GM10248 (cell line): ENCODE measurements at places on chromosomes 5 and 9.

- no peak for DNase-seq
Measured at GRCh38 chr5:163635631-163636030, 130.2 kb downstream of the MAT2B start.

- no peak for DNase-seq
Measured at GRCh38 chr9:27353166-27353473, 56.2 kb upstream of the EQTN start.

DNA sequence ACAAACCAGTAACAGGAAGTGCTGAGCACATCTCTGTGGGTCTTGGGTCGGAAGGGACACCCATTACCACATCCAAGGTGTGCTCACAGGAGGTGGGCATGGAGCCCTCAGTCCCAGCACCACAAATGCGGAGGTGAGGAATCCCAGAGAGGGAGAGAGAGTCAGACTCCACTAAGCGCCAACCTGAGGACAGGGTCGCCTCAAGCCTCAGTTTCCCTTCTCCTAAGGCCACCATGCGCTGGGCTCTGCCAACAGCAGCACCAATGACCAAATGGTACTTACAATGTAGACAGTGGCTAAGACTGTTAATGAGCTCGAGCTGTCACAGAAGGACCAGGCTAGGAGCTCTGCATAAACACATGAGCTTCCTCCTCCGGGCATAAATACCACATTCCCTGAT lies 43.1 kb downstream of the BICD2 start:
- no peak for DNase-seq

DNA sequence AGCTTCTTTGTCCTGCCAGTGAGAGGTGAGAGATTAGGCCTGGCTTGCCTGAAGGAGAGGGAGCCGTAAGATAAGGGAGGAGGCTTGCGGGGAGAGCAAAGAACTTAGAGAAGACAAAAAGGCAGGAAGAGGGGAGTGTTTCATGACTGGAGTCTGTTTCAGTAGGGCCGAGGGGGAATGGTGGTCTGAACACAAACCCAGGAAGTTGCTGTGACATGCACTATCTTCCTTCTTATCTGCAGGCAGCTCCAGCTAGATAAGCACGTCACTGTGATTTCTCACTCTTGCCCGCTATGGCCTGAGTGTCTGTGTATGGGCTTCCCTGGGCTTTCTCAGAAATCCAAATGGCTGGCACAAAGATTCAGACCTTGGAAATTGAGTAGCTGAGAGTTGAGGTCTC lies 307.5 kb upstream of the CLINT1 start:
- no peak for DNase-seq

DNA sequence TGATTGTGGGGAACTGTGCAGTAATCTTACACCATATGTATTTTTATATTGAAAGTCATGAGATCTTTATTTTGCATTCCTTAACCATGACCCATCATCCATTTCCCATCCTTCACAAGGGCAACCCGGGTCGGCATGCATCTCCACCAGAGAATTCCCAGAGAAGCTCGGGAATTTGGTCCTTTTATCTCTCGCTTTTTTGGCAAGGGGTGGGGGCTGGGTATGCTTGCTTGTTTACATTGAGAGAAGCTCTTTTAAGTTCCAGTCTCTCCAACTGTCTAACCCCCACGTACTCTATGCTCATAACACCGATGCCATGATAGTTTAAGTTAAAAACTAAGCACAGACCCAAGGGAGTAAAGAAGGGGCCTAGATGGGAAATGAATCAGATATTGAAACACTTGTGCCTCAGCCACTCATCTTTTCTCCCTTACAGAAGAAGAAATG lies 109.9 kb upstream of the NFIB start:
- DNase-seq: no peak

- no peak for DNase-seq
Measured at GRCh38 chr9:86665416-86665815, 281.9 kb downstream of the GAS1 start.

DNA sequence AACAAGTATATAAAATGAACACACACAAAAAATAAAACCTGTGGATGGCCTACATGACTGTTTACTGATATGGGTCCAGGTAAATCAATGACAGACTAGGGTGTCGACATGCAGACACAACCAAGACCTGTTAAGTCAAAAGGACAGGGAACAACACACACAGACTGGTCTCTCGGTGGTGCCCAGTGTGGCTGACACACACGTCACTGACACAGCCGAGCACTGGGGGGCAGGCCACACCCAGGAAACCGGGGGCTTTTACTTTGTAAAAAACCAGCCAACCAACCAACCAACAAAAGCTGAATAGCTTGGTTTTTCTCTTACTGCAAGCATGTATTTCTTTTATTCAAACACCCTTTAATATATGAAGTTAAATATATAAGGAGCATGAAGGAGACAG lies 5.0 kb downstream of the FAM163B start:
- DNase-seq: no peak

GRCh38 chr5:126683912-126684311 lies 83.2 kb downstream of the PHAX start:
- no peak for DNase-seq

GRCh38 chr5:96579711-96580110 lies 82.5 kb upstream of the CAST start:
- DNase-seq: no peak

DNA sequence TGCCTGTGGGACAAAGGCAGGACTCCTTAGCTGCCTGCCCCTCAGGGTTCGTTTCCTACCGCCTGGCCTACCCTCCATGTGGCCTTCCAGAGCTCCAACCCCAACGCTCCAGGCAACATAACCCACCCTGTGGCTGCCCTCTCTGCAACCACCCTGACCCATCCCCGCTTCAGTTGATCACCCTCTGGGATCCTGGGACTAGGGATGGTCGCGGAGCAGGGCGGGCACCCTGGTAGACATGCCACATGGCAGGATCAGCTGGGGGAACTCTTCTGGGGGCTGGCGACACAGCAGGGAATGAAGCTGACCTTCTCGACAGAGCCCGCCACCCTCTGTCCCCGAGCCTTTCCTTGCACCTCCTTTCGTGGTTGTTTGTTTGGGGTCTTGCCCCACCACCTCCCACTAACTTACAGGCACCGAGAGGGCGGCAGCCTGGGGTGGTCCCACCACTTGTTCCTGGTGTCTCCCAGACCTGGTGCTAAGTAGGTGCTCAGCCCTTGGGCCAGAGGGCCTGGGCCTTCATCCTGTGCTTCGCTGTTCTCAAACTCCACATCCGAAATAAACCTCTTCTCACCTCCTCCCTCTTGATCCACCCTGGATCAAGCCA lies 243.1 kb downstream of the PBX3 start:
- DNase-seq: no peak

DNA sequence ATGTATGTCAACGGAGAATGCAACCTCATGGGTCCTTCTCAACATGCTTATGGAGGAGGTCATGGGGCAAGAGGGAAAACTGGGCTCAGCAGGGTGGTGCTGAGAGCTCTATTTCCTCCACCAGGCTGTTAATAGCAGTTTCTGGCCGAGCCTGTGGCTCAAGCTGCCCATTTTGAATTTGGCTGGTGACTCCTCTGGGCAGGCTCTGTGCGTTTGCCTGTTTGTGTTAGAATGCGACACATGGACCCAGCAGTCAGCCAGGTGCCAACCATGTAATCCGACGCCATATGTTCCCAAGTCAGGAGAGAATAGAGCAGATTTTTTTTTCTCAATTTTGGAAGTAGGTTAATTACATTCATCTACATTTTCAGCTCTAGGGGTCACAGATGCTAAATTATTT lies 387.7 kb upstream of the CLINT1 start:
- no peak for DNase-seq

- no peak for DNase-seq
Measured at GRCh38 chr9:82234160-82234943, 245.8 kb downstream of the SPATA31D1 start.

GRCh38 chr5:135890867-135891266 lies 4.8 kb downstream of the IL9 start:
- no peak for DNase-seq

DNA sequence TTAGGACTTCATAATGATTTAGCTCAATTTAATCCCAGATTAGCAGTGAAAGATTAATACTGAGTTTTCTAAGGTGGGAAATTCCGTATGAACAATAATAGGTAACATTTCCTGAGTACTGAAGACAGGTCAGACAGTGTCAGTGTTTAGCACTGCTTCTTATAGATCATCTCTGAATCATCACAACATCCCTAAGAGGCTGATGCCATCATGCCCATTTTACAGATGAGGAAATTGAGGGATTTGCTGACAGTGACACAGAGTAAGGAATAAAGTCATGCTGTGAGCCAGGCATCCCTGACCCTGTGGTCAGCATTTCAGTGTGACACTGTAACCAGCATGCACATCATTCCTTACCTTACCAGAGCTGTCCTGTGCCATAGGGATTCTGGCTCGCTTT lies 44.5 kb downstream of the DAPK1 start:
- DNase-seq: no peak

DNA sequence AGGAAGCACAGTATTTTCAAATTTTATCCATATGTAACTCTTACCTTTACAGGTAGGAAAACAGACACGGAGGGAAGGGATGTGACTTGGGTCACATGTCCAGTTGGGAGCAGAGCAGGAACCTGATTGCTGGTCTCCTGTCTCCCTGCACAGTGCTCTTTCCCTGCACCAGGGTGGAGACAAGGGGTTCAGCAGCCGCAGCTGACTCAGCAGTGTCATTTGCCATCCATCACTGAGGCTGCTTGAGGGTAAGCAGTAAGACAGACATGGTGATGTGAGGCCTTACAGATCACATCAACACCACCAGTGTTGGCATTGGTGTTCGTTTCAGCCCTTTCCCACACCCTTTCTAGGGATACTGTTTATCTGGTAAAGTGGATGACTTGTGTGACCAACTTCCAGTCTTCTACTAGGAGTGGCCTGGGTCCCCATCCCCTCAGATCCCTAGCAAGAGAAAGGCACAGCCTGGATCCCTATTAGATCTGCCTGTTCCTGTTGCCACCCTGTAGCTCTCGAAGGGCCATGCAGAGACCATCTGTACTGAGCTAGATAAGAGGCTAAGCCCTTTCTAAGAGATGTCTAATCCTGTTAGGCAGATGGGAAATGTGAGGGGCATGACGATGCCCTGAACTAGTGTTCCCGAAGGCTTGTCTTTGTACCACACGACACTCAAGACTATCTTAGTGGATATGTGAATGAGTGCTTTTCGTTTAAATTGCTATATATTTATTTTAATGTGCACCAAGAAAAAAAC lies 29.1 kb downstream of the FRMPD1 start:
- DNase-seq: no peak

DNA sequence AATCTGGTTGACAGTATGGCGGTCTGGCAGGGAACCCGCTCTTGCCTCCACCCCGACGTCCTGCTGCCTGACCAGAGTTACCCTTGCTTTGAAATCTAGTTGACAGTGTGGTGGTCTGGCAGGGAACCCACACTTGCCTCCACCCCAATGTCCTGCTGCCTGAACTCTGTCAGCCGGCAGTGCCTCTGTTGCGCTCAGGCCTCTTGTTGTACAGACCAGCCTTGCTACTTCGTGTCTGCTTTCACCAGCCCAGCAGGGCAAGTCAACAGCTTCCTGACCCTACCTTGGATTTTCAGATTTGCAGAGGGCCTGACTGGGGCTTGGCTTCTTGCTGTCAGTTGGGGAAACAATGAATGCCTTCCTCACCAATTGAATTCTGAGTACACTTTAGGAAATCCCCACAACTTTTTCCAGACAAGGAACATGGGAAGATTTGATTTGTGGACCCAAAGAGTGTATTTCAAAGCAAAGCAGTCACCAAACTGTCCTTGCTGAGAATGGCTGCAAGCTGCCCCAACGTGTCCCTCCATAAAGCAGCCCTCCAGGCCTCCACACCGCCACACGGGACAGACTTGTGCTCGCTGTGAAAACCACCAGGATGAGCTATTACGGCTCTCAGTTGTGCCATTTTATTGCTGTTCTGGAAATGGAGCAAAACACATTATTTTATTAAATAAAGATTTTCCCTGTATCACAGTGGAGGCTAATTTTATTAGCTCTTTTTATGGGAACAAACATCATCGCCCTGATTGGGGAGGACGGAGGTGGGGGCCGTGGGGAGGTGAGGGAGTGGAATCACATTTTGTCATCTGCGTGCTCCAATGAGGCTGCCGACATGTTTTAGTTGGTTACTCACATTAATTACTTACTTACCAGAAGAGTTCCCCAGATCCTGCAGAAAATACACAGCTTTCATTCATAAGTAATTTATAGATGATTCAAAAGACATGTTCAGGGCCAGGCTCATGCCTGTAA lies 189.3 kb downstream of the AOPEP start:
- DNase-seq: no peak

DNA sequence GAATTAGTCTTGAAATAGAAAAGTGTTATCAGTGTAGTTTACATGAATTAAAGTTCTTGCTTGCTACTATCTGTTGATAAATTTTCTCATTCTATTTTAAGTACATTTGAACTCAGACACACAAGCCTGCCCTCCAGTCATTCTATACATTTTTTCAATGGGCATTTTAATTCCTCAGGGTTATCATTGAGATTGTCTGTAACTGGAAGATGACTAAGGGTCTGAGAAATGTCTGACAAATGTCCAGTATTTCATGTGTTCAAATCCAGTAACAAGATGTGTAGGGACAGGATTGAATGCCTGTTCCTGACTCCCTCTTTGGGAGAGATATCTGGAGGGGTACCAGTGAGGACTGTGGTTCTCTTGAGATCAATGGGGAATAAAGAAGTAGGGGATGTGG lies 223.9 kb upstream of the ADAMTSL1 start:
- DNase-seq: no peak

DNA sequence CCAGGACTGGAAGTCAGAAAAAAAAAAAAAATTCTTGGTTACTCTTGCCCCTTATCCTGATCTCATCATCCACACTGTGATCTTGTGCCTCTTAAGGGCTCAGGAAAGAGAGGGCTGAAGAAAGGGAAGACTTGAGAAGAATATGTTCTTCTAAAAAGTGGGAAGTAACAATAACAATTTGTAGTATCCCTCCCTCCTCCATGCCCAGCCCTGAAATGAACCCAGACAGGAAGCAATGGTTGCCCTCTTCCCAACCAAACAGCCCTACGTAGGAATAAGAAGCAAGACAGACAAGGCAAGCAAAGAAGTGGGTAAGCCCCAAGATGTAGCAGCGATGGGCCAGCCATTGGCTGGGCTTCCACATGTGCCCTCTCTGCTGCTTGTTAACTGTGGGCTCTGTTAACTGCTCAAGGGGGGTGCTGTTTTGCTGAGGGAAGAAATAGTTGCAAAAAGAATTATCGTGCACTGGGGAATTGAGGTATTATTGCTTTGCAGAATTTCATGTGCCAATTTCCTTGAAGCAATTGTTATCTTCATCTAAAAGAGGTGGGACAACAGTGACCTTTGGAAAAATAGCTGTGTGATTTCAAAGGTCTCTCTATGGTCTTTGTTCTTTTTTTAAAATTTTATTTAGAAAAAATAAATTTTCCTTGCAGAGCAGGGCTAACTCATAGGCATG lies 146.6 kb upstream of the PCA3 start:
- DNase-seq: no peak

GRCh38 chr9:137367506-137368430 lies 55.2 kb downstream of the EXD3 start:
- DNase-seq: no peak

GRCh38 chr5:39422036-39422606 lies 2.7 kb downstream of the DAB2 start:
- no peak for DNase-seq
